ENCODE measurements at places on chromosomes 6 and 20.

GRCh38 chr6:132907914-132908313 lies 93.5 kb downstream of the RPS12 start:
- DNase-seq = no peak

DNA sequence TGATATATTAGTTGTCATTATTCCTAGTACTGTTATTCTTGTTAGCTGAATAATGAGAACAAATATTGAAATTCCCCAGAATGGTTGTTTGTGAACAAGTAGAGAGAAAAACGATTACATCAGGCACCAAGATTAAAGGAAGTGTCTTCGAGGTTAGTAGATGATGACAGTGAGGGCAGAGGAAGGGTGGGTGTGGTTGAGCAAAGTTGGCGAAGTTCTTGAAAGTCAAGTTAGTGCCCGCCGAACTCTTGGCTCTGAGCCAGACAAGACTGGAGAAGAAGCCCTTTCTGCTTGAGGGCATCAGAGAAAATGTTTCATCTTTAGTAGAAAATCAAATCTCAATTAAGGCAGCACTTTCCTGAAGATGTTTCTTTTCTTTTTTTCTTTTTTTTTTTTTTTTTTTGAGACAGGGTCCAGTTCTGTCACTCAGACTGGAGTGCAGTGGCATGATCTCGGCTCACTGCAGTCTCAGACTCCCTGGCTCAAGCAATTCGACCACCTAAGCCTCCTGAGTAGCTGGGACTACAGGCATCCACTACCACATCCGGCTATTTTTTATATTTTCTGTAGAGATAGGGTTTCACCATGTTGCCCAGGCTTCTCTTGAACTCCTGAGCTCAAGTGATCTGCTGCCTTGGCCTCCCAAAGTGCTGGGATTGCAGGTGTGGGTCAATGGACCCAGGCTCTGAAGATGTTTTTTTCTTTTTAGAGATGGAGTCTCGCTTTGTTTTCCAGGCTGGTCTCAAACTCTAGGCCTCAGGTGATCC lies 77.1 kb downstream of the SGK1 start:
- no peak for DNase-seq

- no peak for DNase-seq
Observed at GRCh38 chr20:21206584-21206983, 80.7 kb downstream of the KIZ start.

- no peak for DNase-seq
Observed at GRCh38 chr20:48262466-48262865, 477.2 kb upstream of the SULF2 start.

- DNase-seq = no peak
Observed at GRCh38 chr20:40486297-40486696, 202.7 kb downstream of the MAFB start.

DNA sequence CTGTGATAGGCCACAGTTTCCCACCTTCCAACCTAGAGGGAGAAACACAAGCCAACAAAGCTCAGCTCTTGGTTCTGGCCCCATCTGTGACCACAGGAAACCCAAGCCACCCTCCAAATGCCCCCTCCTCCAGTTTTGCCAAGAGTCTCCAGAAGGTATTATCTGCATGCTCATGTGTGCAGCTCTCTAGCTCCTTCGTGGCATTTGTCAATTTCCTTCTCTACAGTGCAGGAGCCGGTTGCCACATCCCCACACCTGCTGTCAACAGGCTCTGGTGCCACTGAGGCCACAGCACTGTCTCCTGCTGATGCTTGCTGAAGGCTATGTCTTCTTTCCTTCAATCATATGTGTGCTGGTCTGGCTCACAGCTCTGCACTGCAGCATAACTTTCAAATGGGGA lies 177.2 kb downstream of the CLIC5 start:
- DNase-seq = no peak

- DNase-seq = no peak
Observed at GRCh38 chr20:50029697-50030461, 47.1 kb downstream of the SNAI1 start.

DNA sequence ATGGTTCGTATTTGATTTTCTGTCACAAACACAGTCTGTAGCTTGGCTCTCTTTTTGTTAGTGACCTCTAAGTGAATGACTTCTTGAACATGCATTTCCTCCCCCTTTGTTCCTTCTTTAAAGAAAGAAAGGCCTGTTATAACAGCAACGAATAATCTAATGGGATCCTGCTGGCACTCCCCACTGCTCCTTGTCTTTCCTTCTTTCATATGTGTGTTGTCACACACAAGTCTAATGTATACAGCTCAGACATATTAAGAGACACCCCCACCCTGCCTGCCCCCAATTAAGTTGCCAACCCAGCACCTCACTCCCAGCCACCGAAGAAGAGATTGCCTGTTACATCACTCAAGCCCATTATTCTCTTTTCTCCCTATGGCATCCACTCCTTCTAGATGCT lies 4.9 kb upstream of the SAMD5 start:
- DNase-seq = no peak

- peak; percentile 55 for DNase-seq
Observed at GRCh38 chr20:5557123-5557522, 193.1 kb upstream of the SHLD1 start.

- no peak for DNase-seq
Observed at GRCh38 chr6:3940703-3941102, 91.5 kb downstream of the FAM50B start.

- DNase-seq = no peak
Observed at GRCh38 chr6:13769655-13770053, 44.7 kb downstream of the MCUR1 start.

GRCh38 chr20:48722002-48722731 lies 105.6 kb downstream of the PREX1 start:
- no peak for DNase-seq

DNA sequence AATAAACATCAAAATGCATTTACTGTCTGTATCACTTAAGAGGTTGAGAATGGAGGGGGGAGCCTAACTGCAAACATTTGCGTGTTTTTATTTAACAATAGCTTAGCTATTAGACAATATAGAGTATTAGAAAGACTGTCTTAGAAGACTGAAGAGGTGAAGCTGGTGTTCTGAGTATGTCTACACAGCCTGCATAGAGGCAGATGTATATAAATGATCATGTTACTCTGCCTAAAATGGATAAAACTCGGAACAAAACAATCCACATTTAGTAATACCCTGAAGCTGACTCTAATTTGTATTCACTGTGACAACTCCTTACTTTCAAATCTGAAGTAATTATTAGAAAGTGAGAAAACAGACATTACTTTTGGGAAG lies 181.9 kb downstream of the GMPR start:
- DNase-seq = no peak

GRCh38 chr20:37518606-37519507 lies 2.2 kb upstream of the NNAT start:
- peak; percentile 90 for DNase-seq

- peak; percentile 48 for DNase-seq
Observed at GRCh38 chr20:5100684-5101347, 18.9 kb downstream of the PCNA start.

DNA sequence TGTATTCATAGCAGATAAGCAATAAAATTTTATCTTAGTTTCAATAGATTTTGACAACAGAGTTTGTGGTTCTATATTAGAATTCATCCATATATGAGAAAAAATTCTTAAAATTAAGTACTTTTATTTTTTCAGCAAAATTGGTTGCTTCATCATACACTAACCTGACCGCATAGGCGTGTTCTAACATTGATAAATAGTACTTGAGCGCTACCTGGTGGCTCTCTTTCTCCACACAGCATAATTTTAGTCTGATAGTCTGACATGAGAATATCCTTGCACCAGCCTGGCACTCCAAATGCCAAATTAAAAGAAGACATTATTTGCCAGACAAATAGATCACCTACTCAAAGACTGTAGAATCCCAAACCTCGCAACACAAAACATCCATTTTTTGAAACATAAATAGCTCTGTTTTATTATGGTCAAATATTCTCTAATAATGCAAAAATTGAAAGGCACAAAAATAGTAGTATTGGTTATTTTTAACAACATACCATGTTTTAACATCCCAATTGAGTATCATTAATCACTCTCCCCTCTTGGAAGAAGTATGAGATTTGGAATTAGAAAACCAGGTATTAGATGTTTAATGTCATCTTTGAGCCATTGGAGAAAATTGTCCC lies 33.0 kb upstream of the FILIP1 start:
- DNase-seq = peak; percentile 83

DNA sequence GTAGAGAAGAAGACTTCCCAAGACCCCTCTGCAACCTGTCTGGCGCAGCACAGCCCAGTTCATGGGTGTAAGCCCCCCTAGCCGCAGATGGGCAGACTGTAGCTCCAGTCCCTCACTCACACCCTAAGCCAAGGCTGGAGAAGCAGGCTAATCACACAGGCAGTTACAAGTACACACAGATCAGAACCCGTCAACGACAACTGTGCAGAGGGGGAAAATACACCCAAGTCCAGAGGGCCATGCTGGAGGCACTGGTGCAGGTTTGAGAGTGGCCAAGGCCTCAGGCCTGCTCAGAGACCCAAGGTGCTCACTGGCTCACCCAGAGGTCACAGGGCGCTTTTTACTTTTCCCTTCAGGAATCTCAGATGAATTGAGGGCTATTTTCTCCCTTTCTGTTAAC lies 106.1 kb downstream of the NOL4L start:
- no peak for DNase-seq

DNA sequence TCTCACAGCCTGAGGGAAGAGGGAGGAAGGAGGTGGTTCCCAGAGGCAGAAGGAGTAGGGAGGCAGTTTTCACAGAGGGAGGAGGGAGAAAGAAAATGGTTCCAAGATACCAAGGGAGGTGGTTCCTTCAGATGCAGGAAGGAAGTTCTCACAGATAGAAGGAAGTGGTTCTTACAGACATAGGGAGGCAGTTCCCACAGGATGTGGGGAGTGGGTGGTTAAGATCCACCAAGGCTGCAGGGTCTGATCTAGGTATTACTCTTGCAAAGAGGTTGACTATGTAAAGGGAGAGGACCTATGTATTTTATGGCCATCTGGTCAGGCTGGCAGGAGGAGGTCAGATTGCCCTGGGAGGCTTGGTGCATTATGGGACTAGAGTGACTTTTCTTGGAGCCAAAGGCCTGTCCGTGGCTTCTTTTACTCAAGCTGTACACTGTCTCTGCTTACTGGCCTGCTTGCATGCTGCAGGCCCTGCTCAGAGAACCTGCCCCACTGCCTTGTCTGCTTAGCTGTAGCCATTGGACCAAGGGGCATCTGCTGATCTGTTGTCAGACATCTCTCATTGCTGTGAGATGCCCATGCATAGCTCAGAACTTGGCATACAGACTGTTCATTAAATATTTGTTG lies 283.7 kb downstream of the DHX35 start:
- DNase-seq = no peak

- DNase-seq = no peak
Observed at GRCh38 chr20:51021067-51022025, 1.6 kb downstream of the KCNG1 start.

DNA sequence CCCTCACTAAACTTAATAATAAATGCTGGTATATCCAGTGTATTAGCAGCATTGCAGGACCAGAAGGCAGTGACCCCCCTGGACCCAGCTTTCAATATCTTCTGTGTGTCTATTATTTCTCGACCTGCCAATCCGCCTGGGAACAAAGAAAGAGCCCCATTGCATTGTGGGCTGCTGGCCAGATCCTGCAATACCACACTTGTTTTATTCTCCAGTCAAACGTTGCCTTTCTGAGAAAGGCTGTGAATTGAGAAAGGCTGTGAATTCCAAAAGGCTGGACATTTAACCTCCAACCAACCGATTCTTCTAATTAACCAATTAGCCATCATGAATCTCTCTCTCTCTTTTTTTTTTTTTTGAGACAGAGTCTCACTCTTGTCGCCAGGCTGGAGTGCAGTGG lies 1.5 kb upstream of the MTO1 start:
- no peak for DNase-seq

DNA sequence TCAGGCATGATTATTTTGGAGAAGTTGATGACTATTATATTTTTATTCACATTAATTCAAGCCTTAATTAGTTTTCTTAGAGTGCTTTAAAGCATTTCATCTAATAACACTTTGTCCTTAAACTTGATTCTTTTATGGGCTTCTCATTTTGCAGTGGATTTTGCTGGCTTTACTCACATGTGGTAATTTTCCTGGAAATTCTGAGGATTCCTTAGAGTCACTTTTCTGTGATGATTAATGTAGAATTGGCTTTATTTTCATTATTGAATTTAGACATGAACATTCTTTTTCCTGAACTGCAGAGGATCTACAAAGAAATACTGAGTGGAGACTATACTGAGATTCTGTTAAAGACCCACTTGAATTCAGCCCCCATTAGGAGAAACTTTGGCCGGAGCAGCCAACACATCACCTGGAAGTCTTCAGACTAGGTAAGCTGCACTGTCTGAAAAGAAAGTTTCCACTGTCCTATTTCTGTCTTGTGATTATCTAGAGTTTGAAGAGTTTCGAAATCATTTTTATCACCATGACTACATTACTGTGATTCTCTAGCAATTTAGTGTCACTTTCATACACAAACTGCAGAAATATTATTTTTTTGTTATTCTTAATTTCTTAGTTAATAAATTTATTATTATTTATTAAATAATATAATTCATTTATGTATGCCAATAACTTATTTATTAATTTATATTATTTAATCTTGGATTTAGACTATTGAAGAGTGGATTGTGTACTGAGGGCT lies 1.9 kb downstream of the RFPL4B start:
- no peak for DNase-seq

- DNase-seq = no peak
Observed at GRCh38 chr6:139834232-139834631, 459.8 kb upstream of the CITED2 start.

Measured in NCI-H1417 (cell line).